ENCODE measurements at places on chromosomes 5 and 9.

DNA sequence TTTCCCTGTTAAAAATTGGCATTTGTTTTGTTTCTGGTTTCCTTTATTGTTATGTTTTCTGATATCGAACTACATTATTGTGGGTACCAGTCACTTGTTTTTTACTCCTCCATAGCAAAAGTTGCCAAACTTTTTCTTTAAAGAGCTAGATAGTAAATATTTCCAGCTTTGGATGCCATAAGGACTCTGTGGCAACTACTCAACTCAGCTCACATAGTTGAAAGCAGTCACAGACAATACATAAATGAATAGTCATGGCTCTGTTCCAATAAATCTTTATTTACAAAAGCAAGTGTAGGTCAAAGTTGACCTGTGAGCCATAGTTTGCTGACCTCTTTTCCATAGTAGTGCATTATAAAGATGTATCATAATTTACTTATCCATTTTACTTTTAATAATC is 305.0 kb downstream of the RASEF start:
- no peak for DNase-seq

DNA sequence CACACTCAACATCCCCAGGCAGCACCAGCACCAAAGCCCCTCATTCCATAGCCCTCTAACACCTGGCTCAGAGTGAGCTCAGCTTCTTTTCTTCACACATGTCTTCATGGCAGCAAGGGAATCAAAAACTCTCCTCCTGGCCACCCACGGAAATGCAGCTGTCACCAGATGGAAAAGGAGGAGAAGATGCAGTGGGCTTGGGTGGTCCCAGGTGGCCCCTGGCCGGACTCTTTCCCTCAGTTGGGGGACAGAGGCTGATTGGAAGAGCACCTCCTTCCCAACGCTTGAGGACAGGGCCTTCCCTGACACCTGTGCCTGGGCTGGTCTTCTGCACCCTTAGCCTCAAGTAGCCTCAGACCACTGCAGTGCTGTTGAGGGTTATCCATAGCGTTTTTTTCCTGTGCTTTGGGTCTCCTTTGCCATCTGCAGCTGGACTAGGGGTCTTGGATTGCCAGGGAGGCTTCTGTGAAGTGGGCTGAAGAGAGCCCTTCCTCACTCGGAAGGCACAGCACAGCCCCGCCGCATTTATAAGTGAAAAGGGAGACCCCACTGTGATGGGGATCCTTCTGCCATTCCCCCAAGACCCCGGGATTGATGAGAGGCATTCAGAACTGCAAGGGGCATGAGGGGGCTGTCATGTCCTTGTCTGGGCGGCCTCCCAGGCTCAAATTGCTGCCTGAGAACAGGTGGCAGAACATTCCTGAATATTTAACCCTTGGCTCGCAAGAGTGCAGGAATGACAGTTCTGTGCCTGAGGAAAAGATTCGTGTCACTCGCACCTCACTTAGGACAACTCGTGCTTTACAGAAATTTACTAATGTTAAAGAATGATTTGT is 200.0 kb downstream of the AUH start:
- DNase-seq = no peak

GRCh38 chr5:82793808-82794419 is 283.3 kb downstream of the TMEM167A start:
- DNase-seq = peak; percentile 15

GRCh38 chr5:136776022-136776927 is 410.9 kb upstream of the TRPC7 start:
- DNase-seq = peak; percentile 29

DNA sequence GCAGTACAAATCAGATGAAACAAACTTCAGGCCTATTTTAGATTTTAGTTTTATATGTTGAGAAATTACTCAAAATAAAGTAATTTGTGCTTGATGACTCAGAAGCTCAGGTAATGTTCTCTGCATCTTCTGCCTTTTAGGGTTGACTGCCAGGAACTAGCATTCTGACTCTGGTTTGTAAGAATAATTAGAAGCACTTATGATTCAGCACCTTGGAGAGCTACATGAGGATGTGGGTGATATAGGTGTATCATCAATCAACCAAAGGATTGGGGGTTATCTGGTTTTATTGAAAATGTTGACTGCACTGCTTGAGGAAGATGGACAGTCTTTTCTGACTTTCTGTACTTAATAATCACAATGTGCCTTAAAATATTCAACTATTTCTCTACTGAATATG is 118.7 kb upstream of the SGCD start:
- DNase-seq = no peak

Measured in HCEC 1CT (cell line).